Muscle of leg (tissue), 16 donors: ENCODE measurements at places on chromosomes 5 and 9. TPM values are rescaled to one million over a fixed set of nuclear protein-coding genes. Genes with fewer than 3 reads are reported as not detected.

DNA sequence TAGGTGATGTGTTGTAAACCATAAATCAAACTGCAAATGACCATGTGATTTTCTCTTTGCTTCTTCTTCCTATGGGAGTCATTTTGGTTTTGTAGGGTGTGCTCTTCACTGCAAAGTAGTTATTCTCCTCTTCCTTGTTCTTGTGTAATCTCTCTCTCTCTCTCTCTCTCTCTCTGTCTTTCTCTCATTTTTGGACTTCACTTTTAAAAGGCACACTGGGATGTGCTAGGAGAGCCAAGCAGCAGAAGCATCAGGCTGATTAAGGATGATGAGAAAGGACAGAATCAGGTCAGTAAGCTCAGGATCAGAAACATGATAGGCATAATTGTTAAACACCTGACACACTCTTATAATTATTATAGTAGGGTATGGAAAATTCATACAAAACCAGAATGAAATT lies 505.3 kb upstream of the ZNF608 start:
- DNase-seq: no peak
- H3K4me3 ChIP-seq: no peak overlapping the region
- no peaks in the 10 kb centered on the region for H3K36me3 ChIP-seq
- H3K4me1 ChIP-seq: no peaks in the 10 kb centered on the region
- no peak overlapping the region for H3K27ac ChIP-seq
- no peaks in the 10 kb centered on the region for H3K27me3 ChIP-seq

DNA sequence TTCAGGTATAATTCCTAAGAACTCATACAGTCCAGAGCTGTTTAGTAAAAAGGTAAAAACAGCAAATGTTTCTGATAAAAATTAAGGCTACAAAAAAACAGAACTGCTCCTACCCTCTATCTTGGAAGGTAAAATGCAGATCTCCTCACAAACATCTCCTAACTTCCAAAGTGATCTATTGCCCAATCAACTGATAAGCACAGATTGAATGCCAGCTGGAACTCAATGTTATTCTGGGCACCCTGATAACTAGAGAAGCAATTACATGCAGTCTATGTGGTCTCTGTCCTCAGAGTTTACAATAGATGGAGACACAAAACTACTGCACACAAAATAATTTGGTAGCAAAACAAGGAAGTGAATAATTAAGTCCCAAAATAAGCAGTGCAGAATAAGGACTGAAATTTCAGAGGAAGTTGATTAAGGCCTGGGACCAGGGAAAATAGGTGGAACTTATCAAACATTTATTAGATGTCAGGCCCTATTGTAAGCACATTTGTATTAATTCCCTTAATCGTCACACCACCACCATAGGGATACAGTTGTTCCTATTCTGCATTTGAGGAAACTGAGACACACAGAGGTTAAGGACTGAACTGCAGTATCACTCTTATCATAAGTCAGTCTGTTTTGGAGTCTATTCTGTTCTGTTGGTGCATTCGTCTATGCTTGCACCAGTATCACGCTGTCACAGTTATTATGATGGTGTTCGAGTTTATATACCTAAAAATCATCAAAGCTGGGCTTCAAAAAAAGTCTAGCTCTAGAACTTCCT lies 102.2 kb upstream of the TARS1 start:
- H3K27ac ChIP-seq: no peak overlapping the region
- no peaks in the 10 kb centered on the region for H3K27me3 ChIP-seq
- H3K4me1 ChIP-seq: peaks cover 2% of the 10 kb centered on the region
- no peaks in the 10 kb centered on the region for H3K36me3 ChIP-seq

GRCh38 chr5:163964671-163965070 lies 459.3 kb downstream of the MAT2B start:
- H3K27me3 ChIP-seq: no peaks in the 10 kb centered on the region
- H3K27ac ChIP-seq: no peak overlapping the region
- no peak overlapping the region for H3K4me3 ChIP-seq
- peaks cover 4% of the 10 kb centered on the region for H3K4me1 ChIP-seq

Gene IFNA13
- total RNA-seq: 0.04 TPM

Gene GCNT4
- 0.04 TPM for total RNA-seq

Gene ADRB2
- 1.4 TPM for total RNA-seq

- DNase-seq: peak; percentile 91
- H3K4me1 ChIP-seq: peaks cover 11% of the 10 kb centered on the region
- H3K27ac ChIP-seq: no peak overlapping the region
- H3K27me3 ChIP-seq: peaks cover 8% of the 10 kb centered on the region
- H3K4me3 ChIP-seq: peak overlapping the region; percentile 47
Observed at GRCh38 chr5:173972925-173973615, 15.9 kb upstream of the C5orf47 start.

GRCh38 chr5:163809473-163809872 lies 304.1 kb downstream of the MAT2B start:
- H3K27me3 ChIP-seq: no peaks in the 10 kb centered on the region
- no peaks in the 10 kb centered on the region for H3K4me1 ChIP-seq
- no peak for DNase-seq
- no peaks in the 10 kb centered on the region for H3K36me3 ChIP-seq
- no peak overlapping the region for H3K27ac ChIP-seq

Gene TMEM8B
- 5.1 TPM for total RNA-seq

DNA sequence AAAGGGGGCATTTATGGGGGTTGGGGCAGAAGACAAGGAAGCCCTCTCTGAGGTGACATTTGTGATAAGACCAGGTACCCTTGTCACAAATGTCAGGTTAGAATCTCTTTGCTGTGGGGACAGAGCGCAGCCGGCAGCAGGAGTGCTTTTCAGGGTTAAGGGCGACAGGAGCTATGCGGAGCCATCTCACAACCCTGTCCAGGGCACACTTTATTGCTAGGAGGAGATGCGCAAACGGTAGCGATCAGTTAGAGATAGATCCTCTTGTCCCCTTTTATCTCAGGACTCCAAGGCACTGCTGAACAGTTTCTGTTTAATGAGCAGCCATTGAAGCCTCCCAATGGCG lies 438 bp upstream of the LAMC3 start:
- no peak for DNase-seq
- no peaks in the 10 kb centered on the region for H3K36me3 ChIP-seq
- no peak overlapping the region for H3K27ac ChIP-seq
- H3K4me3 ChIP-seq: peak overlapping the region; percentile 1
